ENCODE measurements at places on chromosomes 1 and 21.

DNA sequence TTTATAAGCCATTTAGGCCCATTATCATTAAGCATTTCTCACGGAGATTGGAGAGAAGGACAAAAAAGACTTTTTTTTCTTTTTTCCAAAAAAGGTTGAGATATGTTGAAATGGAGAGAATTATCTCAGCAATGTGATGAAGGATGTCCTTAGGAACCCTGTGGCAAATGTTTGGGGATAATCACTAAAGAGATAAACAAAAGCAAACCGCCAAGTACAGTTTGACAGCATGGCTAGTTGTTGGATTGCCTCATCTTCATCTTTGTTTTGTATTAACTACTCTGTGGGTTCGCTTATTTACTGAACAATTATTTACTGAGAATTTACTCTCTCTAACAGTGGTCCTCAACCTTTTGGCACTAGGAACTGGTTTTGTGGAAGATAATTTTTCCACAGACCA, 97.4 kb upstream of the HP1BP3 start:
- DNase-seq = no peak

- DNase-seq = peak; percentile 70
These were observed 2.6 kb downstream of the MTF2 start for GRCh38 chr1:93081716-93082115.

- no peak for DNase-seq
These were observed 26.3 kb upstream of the CYP4B1 start for GRCh38 chr1:46772571-46772970.

DNA sequence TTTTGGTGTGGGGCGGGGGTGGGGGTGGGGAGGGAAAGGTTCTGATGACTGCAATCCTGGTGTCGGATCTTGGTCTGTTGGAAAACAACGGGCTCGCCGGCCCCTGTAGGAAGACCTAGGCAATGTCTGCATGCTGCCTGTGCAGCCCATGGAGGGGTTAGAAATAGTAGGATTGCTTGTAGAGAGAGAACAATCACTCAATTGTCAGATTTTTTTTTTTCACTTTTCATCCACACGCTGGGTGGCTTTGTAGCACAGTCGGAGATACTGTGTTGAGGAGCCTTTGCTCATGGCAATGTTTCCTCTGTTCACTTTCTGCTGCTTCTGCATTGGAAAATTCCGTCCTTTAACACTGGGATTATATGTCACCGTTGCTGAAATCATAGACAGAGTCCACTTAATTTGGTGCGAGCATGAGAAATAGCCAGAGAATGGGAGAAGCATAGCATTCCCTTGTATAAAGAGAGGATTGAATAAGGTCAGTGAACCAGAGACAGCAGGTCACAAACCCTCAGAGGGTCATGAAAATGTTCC, 107.5 kb downstream of the MRPS6 start:
- no peak for DNase-seq

DNA sequence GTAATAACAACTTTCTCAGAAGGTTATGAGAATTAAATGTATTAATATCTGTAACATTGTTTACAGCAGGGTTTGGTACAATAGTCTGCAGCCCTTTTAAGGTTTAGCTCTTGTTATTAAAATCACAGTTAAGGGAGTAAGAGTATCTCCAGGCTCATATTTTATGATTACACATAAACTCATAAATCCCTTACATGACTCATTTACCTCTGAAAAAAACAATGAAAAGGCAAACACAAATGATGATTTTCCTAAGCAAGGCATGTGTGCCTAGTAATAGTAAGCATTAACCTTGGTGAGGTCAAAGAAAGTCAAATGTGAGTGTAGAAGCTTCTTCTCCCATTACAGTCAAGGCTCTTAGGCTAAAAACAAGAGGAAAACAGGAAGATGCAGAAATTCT, 84.5 kb upstream of the ADGRL4 start:
- DNase-seq = no peak

DNA sequence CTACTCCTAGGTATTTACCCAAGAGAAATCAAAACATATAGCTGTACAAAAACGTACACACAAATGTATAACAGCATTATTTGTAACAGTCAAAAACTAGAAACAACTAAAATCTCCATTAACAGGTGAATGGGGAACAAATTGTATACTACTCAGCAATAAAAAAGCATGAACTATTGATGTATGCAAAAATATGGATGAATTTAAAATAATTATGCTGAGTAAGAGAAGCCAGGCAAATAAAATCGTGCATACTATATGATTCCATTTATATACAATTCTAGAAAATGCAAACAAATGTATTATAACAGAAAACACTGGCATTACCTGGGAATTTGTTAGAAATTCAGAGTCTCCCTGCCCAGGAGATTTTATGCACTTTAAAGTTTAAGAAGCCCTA, 150.1 kb downstream of the GDAP2 start:
- no peak for DNase-seq

GRCh38 chr1:37995751-37996345, 6.0 kb upstream of the SF3A3 start:
- DNase-seq = peak; percentile 86

Measured in AG08395 (cell line).